ENCODE measurements at places on chromosomes 13 and 19.

DNA sequence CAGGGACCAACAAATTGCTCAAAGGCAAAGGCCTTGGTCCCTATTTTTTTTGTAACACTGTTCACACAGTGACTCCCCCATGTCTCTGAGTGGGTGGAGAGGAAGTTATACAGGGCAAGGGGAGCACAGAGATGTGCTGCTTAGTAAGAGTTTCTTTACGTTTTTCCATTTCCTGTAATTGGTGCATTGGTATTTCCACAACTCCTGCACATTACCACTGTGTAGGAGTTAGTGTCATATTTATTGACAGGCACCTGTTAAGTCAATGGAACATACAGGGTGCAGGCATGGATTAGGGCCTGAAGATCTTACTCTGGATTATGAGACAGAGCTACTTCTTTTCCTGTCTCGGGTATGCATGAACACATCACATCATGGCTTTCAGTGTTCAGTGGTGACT, 45.2 kb downstream of the SOX21 start:
- DNase-seq = no peak

DNA sequence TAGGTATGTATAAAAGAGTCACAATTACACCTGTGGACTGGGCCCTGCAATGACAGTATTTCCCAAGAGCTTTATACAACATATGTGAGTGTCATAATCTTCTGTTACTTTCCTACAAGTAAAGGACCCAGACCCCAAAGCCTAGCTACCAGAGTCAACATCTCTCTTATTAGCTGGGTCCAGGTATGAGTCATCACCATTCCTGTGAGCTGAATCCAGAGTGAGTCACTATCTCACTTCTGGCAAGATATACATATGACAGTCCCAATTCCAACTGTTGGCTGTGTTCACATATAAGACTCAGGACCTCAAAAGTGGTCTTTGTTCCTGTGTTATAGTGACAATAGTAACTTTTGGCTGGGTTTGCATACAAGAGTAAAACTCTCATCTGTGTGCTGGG, 46.7 kb downstream of the ZNF729 start:
- no peak for DNase-seq

- no peak for DNase-seq
These were observed 28.9 kb upstream of the EVI5L start for GRCh38 chr19:7801020-7801570.

- DNase-seq = no peak
These were observed at the start of gene BEST2 for GRCh38 chr19:12751635-12752034. BEST2 (plus strand) TSS chr19:12751791; CDS start chr19:12752593, 802 bp downstream.

Data from cortex of kidney (tissue), 1 donor.